HTR-8/SVneo (cell line): ENCODE measurements at places on chromosomes 1 and 21.
A peak's percentile ranks its signal among the peaks of the same experiment; 100 is the strongest.

- no peak for DNase-seq
Measured at GRCh38 chr21:32757804-32758203, 13.8 kb downstream of the PAXBP1 start.

GRCh38 chr1:29532285-29532684 is 296.0 kb downstream of the PTPRU start:
- DNase-seq: no peak

GRCh38 chr1:233512538-233512937 is 101.4 kb upstream of the KCNK1 start:
- DNase-seq: no peak

- DNase-seq: no peak
Measured at GRCh38 chr1:33321178-33321577, 280 bp upstream of the A3GALT2 start.

- DNase-seq: no peak
Measured at GRCh38 chr1:69246109-69246508, 321.6 kb upstream of the LRRC7 start.

- DNase-seq: no peak
Measured at GRCh38 chr1:236351875-236352573, 42.1 kb upstream of the EDARADD start.

GRCh38 chr1:206472454-206472853 is 2.2 kb downstream of the IKBKE start:
- DNase-seq: peak; percentile 73

DNA sequence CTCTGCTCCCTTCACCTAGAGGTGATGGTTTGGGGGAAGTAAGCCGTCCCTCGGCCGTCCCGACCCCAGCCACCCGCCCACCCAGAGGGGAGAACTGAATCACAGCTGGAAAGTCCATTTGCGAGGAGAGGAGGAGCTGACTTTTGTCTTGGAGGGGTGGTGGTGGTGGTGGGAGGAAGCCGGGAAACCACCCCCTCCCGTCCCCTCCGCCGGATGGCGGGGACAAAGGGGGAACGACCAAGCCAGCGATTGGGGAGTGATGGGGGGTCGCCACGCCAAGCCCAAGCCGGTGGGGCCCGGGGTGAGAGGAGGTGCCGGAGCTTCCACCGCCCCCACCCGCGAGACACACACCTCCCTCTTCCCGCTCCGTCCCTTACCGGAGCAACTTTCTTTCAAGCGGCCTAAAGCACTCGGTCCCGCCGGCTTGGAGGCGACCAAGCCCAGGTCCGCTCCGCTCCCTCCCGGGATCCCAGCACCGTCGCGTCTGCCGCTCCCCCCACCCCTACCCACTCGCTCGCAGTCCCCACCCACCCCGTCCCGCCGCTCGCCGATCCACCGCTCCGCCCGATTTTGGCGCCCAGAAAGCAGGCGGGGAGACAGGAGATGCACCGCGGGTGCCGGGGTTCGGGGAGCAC is 540 bp downstream of the ARHGEF2 start:
- DNase-seq: no peak

GRCh38 chr1:237050185-237050584 is 8.2 kb downstream of the RYR2 start:
- no peak for DNase-seq

- no peak for DNase-seq
Measured at GRCh38 chr1:61375082-61375880, 292.9 kb downstream of the NFIA start.

DNA sequence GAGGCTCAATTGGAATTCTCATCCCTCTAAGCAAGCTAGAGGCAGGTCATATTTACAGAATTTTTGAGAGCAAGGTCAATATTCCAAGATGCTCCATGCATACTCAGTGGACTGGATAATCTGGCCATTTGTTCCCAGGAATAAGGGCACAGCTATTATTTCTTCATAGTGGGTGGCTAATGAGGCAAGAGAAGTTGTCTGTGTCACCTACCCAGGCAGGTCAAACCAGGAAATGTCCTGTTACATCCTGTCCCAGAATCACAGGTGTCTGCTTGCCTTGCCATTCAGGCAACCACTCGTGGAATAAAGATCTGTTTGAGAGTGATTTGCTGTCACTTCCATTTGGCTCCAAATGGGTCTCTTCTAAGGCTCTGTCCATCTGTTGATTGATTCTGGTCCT is 85.2 kb upstream of the ZP4 start:
- no peak for DNase-seq

DNA sequence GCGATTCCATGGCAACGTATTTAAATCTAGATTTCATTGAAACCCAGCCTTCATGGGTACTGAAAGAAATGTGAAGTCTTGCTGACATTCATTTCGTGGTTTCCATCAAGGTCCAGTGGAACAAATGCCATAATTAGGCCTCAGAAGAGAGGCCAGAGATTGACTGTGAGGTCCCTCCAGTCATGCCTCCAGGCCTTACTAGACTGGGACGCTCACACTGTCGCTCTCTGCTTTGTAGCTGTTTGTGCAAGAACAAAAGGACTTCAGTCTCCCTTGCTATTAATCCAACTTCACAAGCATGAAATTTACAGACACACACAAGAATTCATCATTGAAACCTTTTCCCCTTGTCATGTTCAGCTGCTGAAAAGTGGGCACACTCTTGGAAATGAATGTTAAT is 180.4 kb upstream of the FOXD3 start:
- no peak for DNase-seq

- peak; percentile 44 for DNase-seq
Measured at GRCh38 chr1:8396083-8396785, 78.3 kb downstream of the SLC45A1 start.

DNA sequence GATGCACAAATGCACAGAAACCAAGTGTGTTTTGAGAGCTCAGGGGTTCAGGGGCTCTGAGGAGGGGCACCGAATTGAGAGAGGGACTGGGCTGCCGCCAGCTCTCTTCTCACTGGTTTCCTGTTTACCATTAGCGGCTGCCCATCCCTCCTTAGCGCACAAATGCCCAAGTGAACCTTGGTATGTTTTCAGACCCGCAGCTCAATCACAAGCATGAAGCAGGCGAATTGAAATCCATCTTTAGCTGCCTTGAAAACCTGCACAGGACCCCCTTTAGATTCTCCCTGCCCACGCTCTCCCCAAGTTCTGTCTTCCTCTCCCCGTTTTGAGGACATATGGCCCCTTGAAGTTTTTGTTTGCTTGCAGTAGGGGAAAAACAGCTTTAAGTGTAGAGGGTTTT is 61.1 kb upstream of the ACOT11 start:
- DNase-seq: no peak

GRCh38 chr1:107626073-107626796 is 338.7 kb downstream of the VAV3 start:
- no peak for DNase-seq

DNA sequence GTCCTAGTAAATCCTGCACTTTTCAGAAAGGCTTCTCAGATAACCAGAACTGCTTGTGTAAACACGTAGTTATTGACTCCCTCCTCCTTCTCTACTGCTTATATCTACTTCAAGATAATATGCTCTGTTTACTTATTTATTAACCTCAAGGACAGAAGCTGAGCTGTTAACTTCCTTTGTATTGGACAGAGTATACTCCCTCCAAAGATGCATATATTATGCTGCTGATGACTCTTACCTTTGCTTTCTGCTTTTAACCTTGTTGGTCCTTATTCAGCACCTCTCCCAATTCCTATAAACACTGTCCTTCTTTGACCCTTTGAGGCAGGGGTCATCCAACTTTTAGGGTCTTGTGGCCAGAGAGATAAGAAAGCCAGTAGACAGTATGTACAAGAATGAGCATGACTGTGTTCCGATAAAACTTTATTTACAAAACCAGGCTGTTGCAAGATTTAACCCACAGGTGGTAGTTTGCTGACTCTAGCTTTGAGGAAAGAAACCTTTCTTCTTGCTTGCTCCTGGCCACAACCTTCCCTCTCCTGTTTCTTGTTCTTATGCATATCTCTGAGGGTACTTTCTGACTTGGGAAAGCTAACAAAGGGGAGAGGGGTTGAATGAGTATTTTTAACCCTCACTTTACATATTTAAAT is 4.9 kb downstream of the TPM3 start:
- DNase-seq: no peak

- DNase-seq: no peak
Measured at GRCh38 chr1:101262630-101263348, 26.0 kb downstream of the S1PR1 start.

DNA sequence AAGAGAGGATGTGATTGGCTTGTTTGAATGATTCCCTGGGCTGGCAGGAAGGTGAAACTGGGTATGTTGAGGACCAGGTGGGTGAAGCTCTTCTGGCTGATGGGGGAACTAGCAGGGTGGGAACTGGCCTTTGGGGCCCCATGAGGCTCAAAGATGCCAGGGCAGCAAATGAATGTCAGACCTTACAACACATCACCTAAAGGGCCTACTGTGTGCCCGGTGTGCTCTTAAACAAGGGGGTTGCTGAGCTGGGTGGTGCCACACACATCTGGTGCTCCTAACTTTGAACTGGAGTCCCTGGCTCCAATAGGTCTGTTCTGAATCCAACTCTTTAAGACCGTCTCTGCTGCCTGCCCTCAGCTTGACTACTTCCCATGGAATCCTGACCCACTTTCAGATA is 21.3 kb upstream of the HTR1D start:
- DNase-seq: no peak

DNA sequence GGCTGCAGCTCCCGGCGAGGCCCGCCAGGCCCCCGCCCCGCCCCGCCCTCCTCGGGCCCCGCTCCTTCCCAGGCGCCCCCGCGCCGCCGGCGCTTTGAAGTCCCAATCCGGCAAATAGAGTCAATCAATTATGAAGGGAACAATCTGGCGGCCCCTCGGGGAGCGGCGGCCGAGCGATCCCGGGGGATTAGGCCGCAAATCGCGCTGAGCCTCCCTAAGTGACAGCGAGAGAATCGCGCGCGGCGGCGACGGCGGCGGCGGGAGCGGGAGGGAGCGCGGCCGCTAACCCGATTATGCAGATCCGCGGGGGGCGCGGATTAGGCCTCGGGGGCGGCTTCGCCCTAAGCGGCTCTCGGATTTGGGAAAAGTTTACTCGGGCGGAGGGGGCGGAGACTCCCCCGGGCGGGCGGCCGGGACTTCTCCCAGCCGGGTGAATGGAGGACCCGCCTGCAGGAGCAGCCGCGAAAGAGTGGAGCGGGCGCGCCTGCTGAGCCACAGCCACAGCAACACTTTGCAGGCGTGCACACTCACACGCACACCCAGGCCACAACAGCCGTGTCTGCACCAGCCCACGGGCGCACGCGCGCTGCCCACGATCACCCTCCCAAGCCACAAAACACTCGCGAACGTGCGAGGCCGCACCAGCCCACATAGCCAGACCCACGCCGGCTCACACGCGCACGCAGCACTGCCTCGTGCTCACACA is 23.0 kb upstream of the DMBX1 start:
- no peak for DNase-seq

- no peak for DNase-seq
Measured at GRCh38 chr1:184272175-184272866, 114.5 kb upstream of the C1orf21 start.

DNA sequence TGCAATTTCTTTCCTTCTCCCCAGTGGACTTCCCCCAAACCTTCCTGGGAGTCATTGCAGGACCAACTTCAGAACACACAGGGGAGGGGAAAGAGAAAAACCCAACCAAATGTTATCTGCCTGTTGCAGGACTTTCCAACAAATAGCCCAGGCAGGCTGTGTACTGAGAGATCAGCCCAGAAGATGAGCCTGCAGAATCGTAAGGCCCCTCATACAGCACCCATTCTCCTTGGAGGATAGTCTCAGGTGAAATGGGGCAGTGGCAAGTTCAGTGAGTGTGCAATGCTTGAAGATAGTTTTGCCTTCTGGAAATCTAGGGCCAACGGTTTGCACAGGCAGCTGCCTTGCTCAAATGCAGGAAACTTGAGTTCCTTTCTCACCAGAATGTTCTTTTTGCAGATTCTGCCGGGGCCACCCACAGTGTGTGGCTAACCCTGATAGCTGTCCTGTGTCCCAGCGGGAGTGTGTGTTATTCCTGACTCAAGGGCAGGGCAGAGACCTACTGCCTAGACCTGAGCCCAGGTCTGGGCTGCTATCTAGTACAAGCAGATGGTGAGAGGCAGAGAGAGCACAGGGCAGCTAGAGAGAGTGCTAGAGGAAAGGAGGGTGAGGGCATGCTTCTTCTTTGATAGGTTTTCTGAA is 48.8 kb downstream of the GADD45A start:
- DNase-seq: no peak

- peak; percentile 81 for DNase-seq
Measured at GRCh38 chr1:20574686-20575540, 14.0 kb upstream of the CDA start.

- no peak for DNase-seq
Measured at GRCh38 chr1:51912881-51913280, 34.4 kb upstream of the NRDC start.
